Activated T-cell treated with anti-CD3 and anti-CD28 coated beads for 48 hours (primary cell): ENCODE measurements at places on chromosomes 5 and 9.

- no peak for DNase-seq
Measured at GRCh38 chr5:176797456-176798050, 12.8 kb upstream of the UNC5A start.

DNA sequence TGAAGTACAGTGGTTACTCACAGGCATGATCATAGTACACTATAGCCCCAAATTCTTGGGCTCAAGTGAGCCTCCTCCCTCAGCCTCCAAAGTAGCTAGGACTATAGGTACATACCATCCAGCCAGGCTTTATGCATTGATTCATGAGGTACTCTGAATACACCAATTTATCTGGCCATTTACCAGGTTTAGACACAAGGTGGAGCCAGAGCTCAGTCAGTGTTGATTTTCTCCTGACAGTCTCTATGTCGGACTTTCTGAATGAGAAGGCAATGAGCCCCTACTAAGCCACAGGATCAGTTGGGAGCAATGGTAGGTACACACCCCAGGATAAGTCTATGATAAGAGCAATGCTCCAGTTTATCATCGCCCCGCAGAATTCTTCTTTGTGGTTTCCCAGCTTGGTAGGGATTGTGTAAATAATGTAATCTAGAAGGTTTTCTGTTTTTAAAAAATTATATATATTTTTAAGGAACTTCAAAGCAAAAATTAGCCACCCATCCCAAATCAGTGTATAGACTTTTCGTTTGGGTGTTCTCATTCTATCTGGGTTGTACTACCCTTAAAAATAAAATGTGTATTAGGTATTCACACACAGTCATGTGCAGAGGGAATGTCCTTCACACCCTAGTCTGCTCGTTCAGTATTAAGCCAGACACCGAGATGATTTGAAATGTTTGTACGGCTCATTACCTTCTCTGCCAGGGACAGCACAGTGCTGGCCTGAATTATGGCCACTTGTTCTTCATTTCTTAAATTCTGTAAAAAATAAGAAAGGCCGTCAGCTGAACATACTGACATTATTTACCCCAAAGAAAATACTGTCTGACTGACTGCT, 118.4 kb upstream of the DPYSL3 start:
- DNase-seq, result peak; percentile 8

DNA sequence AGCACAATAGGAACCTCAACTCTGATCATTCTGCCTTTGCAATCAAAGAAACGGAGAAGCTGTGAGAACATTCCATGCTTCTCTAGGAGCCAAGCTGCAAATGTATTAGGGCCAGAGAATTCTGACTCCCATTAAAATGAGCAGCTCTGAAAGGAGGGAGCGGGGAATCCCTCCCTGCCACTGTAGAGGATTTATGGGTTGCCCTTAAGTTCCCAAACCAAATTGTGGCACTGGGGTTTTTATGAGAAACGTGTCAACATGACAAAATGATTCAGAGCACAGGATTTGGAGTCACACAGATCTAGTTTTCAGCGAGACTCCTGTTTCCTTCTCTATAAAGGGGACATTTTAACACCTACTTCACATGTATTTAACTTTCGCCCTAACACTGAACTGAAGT, 1.8 kb downstream of the IL6ST start:
- DNase-seq, result no peak

- DNase-seq, result no peak
Measured at GRCh38 chr9:98808875-98809274, 1.4 kb downstream of the GALNT12 start.

- DNase-seq, result no peak
Measured at GRCh38 chr9:7226007-7226640, 468.4 kb downstream of the KDM4C start.

DNA sequence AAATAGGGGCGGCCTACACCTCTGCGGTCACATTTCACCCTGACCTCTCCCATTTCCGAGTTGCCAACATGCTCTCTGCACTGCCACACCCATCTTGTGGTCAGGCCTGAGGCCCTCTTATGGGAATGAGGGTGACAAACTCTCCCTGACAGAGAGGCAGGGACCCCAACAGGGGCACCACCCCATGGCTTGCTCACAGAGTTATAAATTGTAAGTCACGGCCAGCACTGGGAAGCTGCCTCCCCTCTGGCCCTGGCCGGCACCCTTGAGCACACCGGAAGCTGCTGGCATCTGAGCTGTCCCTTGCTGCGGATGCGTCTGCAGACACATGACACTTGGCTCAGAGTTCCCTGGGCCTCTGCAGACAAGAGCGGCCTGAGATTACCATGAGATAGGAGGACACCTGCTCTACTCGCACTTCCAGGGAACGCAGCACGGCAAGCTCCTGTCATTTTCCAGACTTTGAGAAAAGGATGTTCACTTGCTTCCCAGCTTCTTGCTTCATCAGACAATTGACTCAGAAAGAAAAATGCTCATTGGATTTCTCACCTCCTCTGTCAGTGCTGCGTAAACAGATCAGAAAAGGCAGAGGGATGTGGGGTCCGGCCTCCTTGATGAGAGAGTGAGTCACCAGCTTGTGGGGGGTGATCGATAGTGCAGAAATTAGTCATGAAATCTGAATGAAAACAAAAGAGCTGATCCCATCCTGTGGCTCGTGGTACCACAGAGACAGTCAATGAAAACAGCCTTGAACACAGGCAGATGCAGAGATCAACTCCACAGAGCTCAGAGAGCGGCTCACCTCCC, 269.8 kb downstream of the SYK start:
- peak; percentile 63 for DNase-seq

- DNase-seq, result no peak
Measured at GRCh38 chr9:38027714-38028113, 41.3 kb downstream of the SHB start.

DNA sequence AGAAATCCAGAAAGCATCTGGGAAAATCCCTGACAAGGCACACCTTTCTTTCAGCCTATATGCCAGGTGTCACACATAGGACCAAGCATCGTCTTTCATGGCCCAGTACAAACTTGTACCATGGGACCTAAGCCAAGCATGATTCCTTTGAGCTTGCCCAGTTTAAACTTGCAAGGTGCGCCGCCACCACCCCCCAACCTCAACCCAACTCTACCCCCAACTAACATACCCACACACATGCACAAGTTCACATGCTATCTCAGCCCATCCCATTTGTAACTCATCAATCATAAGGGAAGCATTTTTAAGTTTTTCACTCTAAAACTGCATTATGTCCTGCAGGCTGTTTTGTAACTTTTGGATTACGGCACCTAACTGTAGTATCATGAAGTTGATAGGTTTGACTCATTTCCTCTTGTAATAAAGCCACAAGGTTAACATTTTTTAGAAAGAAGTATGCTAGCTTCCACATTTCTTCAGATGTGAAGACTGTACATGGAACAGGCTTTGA, 145.9 kb upstream of the FST start:
- no peak for DNase-seq

DNA sequence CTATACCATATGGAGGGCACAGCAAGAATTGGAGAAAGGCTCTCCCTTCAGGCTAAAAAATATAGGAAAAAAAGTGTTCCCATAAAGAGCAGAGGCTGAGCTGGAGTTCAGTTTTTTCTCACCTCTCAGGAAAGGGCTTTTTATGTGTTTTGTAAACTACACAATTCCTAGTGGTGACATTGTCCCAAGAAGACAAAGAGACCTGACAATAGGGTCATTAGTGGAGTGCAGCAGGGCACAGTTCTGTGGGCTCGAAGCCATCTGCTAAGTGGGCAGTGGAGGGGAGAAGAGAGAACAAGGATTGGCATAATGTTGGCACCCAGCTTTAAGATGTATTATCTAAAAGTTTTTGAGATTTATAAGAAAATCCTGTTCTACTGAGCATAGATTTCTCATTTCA, 162.5 kb downstream of the HCN1 start:
- no peak for DNase-seq

DNA sequence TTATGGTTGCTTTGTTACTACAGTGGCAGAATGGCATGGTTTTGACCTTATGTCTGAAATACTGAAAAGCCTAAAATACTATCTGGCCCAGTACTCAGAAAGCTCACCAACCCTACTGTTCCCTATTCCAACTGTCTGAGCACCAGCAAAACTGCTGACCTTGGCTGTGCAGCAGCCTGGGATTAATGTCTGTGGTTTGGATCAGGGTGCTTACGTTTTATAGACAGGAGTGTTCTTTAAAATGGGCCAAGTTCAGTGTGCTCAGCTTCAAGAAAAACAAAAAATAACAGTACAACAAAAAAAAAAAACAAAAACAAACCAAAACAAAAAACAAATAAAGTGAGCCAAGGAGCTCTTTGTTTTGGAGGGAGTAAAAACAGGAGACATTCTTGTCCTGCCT, 36.4 kb downstream of the SLC28A3 start:
- DNase-seq, result no peak

DNA sequence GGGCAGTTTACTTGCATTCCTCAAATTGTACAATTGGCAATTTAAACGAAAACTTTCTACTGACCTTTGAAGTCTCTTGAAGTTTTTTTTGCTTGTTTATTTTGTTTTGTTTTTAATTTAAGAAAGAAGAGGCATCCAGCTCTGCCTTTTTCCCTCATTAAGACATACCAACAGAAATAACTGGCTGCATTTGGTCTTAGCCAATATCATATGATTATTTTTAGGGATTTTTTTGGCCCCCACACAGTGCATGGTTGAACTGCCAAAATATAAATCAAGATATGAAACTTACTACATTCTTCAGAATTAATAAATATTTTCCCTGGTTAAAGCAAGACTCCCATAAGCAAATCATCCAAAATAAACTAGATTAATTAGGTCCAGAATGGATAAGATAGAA, 79.4 kb downstream of the ALDH1A1 start:
- DNase-seq, result no peak

- DNase-seq, result no peak
Measured at GRCh38 chr9:71669284-71669995, 98.9 kb downstream of the CEMIP2 start.

- DNase-seq, result no peak
Measured at GRCh38 chr5:67193439-67193807, 3.2 kb downstream of the CD180 start.

GRCh38 chr9:94169968-94170367, 85.7 kb downstream of the PTPDC1 start:
- no peak for DNase-seq

GRCh38 chr5:128216860-128217531, 133.4 kb downstream of the SLC12A2 start:
- DNase-seq, result no peak

GRCh38 chr5:80160242-80160641, 95.6 kb downstream of the SERINC5 start:
- no peak for DNase-seq

GRCh38 chr9:112494153-112494552, 7.5 kb downstream of the KIAA1958 start:
- DNase-seq, result no peak

DNA sequence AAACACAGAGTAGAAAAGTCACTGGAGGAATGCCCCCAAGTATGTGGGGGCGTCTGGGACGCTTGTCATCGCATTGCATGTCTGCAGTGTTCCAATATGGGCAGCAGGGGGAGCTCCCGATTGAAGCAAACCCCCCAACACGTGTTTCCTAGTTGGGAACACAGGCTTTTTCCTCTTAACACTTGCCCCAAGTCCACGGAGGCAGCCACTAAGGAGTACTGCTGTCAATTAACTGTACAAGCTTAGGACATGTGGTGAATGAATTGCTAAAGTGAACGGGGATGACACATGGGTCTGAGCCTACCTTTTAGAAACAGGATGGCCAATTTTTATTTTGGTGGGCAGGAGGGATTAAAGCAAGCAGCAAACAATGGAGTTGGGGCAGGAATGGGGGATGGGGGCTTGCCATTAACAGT, 2.2 kb downstream of the GABRB2 start:
- DNase-seq, result peak; percentile 17

DNA sequence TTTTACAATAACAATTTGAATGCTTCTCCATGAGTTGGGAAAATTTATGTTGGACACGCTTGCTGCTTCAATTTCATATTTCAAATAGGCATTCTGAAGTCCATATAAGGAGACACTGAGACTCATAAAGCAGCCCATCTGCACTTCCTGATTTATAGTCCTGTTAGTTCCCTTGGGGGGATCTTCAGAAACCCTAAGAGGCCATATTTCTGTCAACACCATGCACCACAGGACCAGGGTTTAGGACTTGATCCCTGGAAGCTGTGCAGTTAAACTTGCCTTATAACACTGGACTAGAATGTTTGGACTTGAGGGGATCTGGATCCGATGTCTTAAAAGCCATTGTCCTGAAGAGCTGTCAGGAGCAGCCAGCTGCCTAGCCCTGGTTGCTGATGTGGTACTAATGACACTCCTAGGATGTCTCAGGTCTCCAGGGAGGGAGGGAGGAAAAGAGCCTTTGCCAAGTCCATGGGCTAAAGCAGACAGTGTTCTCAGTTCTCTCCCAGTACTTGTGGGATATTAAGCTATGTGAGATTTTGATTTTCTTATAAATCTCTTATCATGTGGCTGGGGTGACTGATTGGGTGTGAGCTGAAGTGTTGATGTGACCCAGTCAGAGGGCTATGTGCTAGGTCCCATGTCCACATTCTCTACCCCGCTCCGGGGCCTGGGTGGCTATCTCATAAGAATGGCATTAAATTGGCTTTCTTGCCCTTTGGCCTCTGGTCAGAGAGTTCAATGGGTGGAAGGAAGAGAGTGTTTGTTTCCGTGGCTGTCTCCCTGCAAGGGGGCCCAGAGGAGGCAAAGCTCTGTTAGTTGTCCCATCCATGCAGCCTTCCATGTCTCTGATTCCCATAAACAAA, 399.8 kb downstream of the OSTF1 start:
- DNase-seq, result no peak

GRCh38 chr5:150144246-150144801, 11.3 kb downstream of the PDGFRB start:
- no peak for DNase-seq

GRCh38 chr5:125365747-125366146, 619.3 kb upstream of the ZNF608 start:
- DNase-seq, result no peak

- DNase-seq, result no peak
Measured at GRCh38 chr9:75239176-75239575, 150.9 kb downstream of the OSTF1 start.

DNA sequence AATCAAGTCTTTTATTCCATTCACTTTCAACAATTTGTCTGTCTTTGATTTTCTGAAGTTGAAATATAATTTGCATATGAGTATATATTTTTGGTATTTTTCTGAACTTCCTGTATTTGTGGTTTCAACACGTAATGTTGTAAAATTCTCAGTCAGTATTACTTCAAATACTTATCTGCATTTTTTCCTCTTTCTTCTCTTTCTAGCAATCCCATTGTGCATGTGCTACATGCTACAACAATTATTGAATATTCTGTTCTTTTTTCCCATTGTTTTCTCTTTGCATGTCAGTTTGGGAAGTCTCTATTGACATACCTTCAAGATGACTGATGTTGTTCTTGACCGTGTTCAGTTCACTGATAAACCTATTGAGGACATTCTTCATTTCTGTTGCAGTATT, 5.6 kb upstream of the ANKRD18A start:
- DNase-seq, result no peak

DNA sequence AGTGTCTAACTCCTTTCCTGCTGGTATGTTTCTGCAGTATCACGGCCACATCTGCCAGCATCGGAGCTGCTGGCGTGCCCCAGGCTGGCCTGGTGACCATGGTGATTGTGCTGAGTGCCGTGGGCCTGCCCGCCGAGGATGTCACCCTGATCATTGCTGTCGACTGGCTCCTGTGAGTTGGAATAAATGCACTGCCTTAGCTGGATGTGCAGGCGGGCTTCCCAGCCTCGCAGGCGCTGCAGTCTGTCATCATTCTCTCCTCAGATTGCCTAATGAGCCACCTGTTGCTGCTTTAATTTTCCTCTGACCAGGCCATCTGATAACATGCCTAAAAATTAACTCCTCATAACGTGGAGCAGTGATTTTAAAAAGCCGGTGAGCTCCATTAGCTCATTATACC, 79.1 kb upstream of the PLPP6 start:
- DNase-seq, result no peak

- no peak for DNase-seq
Measured at GRCh38 chr5:149399775-149400174, 20.7 kb upstream of the IL17B start.

- DNase-seq, result no peak
Measured at GRCh38 chr9:125989524-125990180, 242.5 kb downstream of the PBX3 start.
